Activated naive CD8-positive, alpha-beta T cell treated with anti-CD3 and anti-CD28 coated beads for 36 hours (primary cell): ENCODE measurements at places on chromosomes 2 and 18. TPM values are rescaled to one million over a fixed set of nuclear protein-coding genes. Genes with fewer than 3 reads are reported as not detected.

Gene FOXD4L1
- 0.16 TPM for total RNA-seq

Gene BOLL
- not detected for total RNA-seq

Gene LYPD6B
- not detected for total RNA-seq

Gene ELOA2
- not detected for total RNA-seq

- DNase-seq, result no peak
These were observed 24.7 kb downstream of the ASB18 start for GRCh38 chr2:236239276-236240065.

DNA sequence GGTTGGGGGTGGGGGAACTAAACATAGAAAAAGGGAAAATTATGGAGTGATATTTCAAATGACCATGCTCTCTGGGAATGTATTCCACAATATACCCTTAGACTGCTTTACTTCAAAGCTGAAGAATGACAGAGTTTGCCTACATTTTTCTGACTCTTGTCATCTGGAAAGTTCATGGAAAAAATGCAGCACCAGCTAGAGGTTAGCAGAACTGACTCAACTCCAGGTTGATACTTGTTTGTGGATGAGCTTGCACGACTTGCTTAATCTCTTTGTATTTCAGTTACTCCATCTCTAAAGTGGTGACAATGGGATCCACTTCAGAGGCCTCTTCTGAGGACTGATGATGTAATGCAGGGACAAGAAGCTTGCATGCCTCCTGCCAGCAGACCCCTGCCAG, 824.0 kb upstream of the ID2 start:
- DNase-seq, result no peak

- peak; percentile 52 for DNase-seq
These were observed 7.6 kb upstream of the TNS1 start for GRCh38 chr2:218010140-218010983.

- DNase-seq, result no peak
These were observed 19.9 kb upstream of the SIGLEC15 start for GRCh38 chr18:45805551-45805950.

DNA sequence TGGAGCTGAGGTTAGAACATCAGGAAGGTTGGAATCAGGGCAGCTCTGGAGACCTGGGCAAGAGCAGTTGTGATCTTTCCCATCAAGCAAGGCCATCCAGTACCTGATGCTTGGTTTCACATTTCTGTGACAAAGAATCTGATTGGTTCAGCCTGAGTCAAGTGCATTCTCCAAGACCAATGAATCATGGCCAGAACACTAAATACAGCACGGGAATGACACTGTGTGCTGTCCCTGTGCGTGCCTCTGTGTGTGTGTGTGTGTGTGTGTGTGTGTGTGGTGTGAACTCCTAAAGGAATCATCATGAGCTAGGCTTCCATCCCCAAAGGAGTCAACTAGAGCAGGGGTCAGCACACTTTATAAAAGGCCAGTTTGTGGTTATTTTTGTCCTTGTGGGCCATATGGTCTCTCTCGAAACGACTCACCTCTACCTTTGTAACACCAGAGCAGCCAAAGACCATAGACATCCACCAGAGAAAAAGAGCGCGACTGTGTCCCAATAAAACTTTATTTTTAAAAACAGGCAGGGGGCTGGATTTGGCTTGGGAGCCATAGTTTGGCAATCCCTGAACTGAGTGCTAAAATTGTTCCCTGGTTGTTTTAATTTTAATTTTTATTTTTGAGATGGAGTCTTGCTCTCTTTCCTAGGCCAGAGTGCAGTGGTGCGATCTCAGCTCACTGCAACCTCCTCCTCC, 99.7 kb downstream of the INHBB start:
- no peak for DNase-seq

GRCh38 chr18:23921716-23922285, 92.8 kb upstream of the TTC39C start:
- no peak for DNase-seq

DNA sequence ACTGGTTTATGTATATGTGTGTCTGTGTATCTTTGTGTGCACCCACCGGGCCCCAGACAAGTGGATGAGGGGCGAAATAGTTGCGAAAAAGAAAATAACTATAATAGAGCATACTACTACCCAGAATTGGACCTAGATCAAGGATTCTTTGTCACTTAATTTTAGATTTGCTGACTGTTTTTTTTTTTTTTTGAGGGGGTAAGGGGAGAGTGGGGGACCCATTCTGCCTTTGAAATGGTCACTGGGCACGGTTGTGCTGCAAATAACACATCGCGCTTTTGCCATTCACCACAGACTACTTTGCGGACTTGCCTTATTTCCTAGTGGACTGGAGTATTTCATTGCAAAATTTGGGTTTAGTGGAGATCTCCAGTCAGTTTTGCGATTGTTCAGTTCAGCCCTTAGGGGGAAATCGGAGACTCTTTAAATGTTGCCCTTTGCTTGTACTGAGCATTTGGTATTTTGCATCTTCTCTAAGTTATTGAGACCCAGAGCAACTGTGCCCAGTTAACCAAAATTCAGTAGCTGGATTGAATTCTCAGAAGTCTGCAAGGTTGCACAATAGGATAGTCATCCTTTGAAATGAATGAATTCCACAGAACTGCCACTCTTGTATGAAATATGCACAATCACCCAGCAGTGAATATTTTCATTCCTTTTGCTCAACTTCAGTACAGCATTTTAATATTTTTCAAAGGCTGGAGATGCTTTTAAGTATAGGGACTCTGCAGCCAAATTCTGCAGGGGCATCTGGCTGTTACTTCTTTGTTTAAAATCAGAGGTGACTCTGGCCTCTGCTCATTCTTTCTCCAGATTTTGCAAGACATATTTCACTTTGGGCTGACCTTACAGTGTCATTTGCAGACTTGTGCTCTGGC, 2.9 kb downstream of the TRIB2 start:
- DNase-seq, result no peak
